ENCODE measurements at places on chromosomes 5 and 9.

DNA sequence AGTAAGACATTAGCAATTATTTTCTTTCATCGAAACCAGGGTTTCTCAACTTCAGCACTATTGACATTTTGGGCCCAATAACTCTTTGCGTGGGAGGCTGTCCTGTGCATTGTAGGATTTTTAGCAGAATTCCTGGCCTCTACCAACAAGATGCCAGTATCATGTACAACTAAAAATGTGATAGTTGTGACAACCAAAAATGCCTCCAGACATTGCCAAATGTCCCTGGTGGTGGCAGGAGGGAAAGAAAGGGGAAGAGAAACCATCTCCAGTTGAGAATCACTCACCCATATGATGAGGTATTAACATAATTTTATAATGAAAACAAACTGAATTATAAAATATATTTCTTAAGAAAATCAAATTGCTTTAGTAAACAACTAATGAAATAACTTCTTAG, 406.1 kb downstream of the RAB3C start:
- no peak for DNase-seq

DNA sequence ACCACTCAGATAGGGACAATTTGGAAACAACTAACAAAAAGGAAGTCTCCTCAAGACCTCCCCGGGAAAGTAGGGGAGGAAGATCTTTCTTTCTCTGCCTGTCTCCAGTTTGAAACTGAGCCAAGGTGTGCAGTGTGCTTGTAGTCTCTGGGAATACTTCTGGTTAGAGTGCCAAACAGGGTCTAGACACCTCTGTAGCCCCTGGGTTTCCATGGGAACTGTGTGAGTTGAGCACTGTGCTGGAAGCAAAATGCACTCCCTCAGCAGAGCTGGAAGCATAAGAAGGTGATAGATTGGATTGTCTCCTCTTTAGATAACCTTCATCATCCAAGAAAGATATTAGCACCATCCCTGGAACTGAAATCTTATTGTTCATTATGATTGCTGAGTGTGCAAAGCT, 129.2 kb upstream of the TNPO1 start:
- no peak for DNase-seq

DNA sequence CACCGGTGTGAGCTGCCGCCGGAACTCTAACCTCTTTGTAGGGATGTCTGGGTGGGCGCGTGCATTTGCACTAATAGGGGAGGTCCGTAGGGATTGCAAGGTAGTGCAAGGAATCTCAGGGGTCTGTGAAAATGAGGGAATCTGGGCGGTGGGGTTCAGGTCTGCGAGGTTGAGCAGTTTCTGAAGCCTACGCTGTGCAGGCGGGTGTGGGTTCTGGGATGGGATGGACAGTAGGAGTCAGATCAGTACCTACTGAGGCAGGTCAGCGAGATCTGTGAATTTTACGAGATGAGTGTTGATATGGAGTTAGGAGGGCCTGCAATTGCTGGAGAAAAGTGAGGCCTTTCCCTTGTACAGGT, 856 bp upstream of the ATOSB start:
- DNase-seq = no peak

DNA sequence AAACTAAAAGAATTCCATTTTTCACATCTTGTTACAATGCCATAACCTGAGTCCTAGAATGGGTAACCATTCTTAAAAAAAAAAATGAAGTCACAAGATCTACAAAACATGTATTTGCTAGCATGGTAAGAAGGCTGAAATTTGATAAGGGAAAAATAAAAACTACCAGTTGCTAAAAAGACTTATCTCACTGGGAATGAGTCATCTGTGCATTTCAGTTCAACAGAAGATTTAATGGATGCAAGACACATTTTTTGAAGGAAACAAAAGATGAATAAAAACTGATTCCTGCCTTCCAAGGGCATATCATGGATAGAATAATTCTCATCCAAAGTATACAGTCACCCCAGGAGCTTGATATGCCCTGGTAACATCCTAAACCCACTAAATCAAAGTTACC, 47.2 kb downstream of the SGTB start:
- no peak for DNase-seq

DNA sequence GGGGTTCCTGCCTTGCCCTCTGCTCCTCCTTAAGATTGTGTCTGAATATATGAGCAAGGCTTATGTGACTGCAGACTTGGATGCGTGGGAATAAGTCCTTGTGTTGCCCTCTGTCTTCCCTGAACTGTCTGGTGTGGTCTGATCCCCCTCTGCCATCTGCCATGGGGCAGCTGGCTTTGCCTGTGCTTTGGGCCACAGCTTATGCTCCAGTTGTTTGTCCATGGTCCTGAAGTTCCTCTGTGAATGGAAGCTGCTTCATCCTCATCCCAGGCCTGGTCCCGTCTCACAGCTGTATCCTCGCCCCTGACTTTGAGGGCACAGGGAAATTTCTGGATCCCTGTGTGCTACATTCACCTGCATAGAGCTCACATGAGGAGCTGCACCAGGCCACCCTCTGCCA, 14.7 kb downstream of the IL31RA start:
- DNase-seq = no peak

DNA sequence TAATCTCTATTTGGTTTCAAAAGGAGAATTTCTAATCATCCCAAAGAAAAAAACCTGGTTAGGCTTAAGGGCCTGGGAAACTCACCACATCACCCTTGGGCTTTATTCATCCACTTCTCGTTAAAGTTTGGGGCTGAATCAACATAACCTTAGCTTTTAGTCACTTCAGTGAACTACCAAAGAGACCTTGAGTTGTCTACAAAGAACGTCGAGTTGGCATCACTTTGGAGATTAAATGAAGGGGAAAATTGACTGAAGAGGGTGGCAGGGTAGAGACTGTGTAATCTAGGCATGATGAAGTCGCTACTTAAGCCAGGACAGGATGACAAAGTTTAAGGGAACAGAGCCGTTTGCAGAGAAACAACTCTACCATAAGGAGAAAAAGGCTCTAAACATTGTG, 341.4 kb downstream of the RAB3C start:
- no peak for DNase-seq

DNA sequence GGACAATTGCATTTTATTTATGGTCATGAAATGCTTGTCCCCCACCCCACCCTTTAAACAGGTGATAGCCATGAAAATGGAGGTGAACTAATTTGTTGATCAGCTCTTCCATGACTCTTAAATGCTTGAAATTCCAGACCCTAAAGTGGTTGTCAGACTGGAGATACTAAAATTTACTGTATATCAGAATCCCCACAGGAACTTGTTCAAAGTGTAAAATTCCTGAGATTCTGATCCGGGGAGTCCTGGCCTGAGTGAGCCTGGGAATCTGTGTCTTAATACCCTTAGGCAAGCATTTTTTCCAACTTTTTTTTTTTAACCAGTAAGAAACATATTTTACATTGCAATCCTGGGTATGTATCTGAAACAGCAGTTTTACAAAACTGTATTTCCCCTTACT, 4.7 kb downstream of the SKP2 start:
- DNase-seq = no peak

DNA sequence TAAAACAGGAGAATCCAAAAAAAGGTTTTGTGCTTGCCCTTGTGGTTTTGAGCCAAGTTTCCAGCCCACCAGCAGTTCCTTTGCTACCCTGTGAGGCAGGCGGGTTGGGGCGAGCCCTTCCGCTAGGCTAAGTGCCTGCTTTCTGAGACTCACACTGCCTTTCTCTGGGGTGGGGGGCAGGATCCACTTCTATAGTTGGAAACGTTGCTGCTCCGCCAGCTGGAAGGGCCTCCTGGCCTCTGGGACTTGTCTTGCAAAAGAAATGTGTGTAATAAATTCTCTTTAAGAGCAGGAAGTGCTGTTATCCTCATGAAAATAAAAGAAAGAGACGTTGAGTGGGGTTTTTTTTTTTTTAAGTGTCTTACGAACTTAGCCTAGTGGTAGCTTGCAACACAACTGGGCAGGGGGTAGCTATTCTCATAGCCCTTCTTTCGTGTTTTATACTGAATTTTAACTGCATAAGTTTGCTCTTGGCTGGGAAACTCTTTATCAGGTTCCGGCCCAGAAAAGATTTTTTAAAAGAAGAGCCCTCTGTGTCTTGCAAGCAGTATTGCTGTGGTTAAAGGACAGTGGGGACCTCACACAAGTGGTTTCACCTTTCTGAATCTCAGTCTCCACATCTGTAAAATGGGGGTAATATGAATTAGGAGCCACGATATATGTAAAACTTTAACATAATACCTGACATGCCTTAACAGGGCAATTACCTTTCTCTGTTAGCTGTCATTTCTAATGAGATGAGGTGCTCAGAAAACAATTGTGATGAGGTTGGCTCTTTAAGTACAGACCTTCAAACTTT, 19.8 kb downstream of the JADE2 start:
- DNase-seq = no peak

DNA sequence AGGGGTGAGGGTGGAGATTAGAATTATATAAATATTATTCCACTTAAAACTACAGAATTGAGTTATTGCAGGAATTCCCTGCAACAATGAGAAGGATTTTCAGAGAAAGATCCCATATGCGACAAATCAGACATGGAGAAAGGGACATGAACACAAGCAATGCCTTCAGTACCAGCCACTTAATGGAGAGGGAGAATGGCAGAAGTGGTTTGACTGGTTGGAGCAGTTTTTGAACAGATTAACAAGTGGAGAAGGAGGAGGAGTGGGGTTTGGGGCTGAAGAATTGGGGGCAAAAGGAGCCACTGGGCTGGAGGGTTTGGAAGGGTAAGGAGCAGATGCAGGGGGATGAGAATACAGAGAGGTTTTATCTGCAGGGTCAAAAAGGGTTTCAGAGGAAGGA, 620.9 kb upstream of the PTPRD start:
- no peak for DNase-seq

DNA sequence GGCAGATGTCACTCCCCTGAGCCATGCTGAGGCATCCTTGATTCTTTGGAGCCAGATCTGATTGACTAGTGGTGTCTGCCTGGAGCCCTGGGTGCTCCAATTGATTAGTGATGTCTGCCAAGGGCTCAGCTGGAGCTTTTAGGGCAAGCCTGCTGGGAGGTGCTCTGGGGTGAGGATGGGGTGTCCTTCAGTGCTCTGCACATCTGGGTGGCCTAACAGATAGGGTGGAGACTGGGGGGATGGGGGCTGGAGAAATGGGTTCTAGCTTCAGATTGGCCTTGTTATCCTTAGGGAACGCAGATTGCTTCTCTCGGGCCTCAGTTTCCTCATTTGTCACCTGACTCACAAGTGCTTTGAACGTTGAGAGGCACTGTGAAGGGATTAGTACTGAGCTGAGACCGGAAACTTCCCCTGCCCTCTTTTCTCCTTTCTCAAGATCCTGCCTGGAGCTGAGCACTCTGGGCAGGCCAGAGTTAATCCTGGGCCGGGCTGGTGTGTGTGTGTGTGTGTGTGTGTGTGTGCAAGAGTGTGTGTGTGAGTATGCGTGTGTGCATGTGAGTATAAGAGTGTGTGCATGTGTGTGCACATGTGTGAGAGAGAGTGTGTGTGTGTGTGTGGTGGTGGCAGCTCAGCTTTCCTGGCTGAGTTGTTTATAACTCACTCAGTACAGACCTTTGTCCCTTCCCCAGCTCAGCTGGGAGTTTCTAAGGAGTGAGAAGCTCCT, 5.6 kb upstream of the IER5L start:
- no peak for DNase-seq

GRCh38 chr9:130106860-130107233, 53.1 kb downstream of the GPR107 start:
- no peak for DNase-seq

All from GM13977 (cell line).